Stimulated activated naive CD4-positive, alpha-beta T cell (primary cell): ENCODE measurements at places on chromosomes 5 and 9.
A peak's percentile ranks its signal among the peaks of the same experiment; 100 is the strongest.

DNA sequence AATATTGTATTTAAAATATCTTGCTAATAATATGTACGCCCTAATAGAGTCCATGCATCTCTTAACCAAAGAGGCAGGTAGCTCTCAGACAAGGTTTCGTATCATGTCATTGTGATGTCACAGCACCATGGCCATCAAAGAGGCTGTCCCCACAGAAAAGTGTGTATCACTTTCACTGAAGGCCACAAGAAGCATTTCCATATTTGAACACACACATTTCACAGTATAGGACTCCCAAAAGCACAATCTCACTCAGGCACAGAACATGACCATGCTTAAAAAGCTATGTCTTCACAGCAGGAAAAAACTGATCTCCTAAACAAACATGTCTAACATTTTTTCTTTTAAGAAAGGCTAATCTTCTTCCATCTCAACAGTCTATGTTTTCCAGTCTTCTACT, 133.8 kb downstream of the DENND1A start:
- DNase-seq: no peak

- no peak for DNase-seq
These were observed 122.8 kb downstream of the CAMK4 start for GRCh38 chr5:111347021-111347420.

DNA sequence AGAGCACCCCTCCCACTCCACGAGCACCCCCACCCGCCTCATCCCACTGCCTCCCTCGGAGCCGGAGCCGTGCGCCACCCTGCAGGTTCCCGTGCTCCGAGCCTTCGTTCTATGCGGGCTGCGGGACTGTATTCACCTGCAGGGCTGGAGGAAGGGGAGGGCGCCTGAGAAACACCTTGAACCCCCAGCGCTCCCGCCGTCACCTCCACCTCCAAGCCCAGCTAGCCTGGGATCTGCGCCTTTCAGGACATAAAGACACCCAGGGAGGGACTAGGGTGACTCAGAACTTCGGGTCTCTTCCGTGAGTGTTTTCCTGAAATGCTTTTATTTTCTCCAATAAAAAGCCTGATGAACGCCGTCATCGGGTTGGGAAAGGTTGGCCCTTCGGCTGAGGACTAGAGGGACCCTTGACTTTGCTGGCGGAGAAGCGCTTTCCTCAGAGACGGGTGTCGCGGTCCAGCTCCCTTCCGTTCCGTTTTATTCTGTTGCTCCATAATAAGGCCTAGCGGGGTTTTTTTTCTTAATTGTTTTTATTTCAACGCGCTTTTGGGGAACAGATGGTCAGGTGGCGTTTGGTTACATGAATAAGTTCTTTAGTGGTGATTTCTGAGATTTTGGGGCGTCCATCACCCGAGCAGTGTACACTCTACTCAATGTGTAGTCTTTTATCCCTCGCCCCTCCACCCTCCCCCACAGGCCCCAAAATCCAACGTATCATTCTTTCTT, 4.6 kb downstream of the TLX3 start:
- DNase-seq: no peak

DNA sequence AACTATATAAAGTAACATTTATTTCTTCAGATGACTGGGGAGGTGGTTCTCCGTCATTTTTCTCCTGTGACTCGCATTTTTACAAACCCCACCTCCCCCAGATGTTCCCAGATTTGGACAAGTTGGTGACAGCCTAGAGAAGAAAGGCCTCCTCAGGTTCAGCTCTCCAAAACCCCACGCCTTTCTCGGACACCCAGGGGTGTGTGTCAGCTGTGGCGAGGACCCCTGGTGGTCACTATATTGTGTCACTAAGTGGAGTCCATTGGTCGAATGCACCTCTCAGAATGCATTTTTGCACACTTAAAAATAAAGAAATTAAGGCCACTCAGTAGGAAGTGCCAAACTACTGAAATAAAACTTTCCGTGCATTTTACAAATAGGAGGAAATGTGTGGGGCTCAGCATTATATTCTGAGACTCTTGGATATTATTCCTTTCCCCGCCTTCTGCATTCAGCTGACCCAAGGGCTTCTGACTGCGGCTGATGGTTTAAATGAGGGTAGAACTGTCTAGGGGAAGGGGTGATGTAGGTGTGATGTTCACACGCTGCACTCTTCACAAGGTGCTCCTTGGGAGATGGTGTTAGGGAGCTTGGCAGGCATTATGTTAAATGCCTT, 47.6 kb downstream of the ACO1 start:
- peak; percentile 20 for DNase-seq

DNA sequence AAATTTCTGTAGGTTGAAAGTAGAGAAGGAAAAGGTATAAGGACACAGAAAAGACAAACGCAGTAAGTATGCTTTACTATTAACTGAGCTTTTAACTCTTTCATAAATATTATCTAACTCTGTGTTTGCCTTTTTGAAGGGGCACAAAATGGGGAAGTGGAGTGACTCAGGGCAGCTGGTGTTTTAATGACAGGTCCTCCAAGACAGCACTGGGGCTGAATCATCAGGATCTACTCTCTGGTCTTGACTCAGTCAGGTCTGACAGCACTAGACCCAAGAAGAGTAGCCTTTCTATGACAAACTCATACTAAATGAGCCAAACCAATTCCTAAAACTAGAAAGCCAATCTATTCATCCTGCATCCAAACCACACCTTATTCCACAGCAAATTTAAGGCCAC, 102.2 kb downstream of the APTX start:
- no peak for DNase-seq

GRCh38 chr5:168776070-168776469, 196.9 kb upstream of the PANK3 start:
- no peak for DNase-seq

DNA sequence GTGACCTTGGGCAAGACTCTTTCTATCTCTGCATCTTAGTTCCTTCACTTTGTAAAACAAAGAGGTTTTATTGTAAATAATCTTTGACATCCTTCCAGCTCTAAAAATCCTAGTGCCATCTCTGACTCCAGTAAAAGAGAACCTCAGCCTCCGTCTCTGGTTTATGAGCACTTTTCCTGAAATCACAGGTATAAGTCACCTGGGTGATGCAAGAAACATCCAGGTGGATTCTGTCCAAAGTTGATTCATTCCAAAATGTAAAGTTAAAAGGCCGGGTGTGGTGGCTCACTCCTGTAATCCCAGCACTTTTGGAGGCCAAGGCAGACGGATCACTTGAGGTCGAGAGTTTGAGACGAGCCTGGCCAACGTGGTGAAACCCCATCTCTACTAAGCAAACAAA, 21.1 kb upstream of the UBAP2 start:
- DNase-seq: no peak

- DNase-seq: no peak
These were observed 116.4 kb downstream of the SV2C start for GRCh38 chr5:76199336-76200318.

DNA sequence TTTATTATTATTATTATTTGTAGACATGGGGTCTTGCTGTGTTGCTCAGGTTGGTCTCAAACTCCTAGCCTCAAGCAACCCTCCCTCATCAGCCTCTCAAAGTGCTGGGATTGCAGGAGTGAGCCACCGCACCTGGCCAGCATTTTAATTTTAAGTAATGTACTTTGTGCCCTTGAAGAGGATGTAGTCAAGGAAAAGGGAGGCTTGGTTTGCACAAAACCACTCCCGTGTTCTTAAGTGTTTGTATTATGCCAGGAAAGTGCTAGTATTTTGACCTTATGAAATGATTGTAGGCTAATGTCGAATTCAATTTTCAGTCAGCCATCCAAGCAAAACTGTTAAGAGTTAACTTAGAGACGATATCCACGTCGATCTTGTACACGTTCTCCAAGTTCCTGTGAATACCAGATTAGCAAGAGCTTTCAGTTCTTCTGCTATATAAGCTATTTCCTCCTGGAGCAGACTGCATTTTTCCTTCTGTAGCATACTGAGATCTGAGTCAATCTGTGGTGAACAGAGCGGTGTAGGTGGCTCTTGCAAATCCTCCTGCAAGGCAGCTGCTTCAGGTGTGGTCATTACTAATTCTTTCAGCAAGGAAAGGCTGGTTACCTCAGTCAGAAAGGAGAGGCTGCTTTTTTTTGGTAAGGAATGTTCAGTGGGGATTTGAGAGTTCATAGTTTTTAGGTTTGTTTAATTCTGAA, 23.7 kb downstream of the CCDC171 start:
- no peak for DNase-seq

DNA sequence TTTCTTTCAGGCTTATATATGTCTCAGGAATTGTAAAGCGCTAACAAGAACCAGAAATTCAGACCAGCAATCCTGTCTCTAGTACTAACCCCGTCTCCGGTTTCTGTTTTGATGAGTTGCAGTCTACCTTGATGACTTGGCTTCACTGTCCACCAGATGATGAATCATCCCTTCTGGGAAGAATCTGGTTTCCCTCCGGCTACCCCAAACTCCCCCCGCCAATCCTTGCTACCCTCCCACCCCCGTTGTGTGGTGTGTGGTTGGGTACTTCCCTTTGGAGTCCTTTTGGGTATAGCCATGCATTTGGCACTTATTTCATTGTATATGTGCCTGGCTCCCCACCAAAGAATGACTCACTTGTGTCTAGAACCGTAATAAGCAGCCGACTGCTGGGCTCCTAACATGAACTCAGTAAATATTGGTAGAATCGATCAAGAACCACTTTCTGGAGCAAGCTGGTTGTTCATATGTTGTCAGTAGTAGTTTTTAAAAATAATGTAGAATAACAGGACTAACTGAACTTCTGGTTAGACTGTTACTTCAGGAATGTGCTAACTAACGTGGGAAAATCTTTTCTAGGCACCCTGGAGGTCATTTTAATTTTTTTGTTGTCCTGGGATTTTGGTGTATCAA, 8.3 kb upstream of the TGFBI start:
- DNase-seq: no peak

DNA sequence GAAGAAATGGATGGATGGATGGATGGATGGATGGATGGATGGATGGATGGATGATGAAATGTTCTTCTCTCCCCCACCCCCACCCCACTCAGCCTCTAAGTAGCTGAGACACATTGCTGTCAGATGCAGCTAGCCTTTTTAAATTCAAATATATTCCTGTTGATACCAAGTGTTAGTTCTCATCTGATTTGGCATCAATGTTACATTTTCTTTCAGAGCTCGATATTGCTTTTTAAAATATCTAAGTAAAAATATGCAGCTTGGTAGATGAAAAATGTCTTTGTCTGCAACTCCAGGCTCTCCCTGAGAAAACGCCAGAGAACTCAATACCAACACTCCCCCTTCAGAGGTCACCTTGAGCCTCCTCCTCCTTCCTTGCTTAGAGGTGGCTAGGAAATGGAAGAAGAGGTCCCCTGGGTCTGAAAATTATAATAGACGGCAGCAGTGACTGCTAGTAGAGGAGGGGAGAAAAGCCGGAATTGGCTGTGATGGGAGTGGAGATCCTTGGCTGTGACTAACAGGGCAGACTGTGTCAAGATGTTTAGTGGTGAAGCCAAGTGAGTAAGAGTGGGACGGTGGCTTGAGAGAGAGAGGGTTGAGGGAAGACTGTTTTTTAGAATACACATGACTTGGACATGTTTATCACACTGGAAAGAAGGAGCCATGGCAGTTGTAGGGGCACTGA, 156.0 kb downstream of the ZNF462 start:
- no peak for DNase-seq

GRCh38 chr5:93883459-93883858, 142.1 kb upstream of the POU5F2 start:
- no peak for DNase-seq

DNA sequence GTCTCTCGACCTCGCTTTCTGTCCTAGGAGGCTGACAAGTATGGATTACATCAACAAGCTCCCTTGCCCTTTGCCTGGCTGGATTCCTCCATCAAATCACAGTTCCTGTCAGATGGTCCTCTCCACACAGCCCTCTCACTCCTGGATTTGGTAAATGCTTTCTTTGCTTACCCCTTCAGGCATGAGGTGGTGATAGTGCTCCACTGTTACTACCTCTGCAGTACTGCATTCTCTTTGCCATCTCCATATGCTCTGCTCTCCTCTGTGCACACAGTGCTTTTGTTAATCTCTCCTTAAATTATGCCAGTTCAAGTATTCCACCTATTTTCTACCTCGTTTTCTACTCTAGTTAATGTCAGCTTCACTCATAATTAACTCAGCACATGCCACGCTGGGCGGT, 279.2 kb downstream of the DMAC1 start:
- DNase-seq: no peak

DNA sequence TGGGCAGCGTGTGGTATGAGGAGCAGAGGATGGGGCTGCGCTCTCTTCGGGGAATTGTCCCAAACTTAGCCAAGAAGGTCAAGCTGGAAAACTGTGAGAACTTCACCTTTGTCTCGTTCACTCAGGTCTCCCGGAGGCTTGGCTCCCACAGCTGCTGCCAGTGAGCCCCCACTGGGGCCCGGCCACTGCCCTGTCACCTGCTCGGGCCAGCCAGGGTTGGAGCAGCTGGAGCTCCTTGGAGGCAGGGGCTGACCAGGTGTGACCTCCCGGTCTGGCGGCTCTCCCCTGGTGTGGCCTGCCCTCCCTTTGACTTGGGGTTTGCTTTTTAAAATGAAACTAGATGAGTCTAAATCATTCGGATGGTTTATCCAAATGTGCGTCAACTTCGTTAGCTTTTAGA, 58.0 kb downstream of the INIP start:
- no peak for DNase-seq

DNA sequence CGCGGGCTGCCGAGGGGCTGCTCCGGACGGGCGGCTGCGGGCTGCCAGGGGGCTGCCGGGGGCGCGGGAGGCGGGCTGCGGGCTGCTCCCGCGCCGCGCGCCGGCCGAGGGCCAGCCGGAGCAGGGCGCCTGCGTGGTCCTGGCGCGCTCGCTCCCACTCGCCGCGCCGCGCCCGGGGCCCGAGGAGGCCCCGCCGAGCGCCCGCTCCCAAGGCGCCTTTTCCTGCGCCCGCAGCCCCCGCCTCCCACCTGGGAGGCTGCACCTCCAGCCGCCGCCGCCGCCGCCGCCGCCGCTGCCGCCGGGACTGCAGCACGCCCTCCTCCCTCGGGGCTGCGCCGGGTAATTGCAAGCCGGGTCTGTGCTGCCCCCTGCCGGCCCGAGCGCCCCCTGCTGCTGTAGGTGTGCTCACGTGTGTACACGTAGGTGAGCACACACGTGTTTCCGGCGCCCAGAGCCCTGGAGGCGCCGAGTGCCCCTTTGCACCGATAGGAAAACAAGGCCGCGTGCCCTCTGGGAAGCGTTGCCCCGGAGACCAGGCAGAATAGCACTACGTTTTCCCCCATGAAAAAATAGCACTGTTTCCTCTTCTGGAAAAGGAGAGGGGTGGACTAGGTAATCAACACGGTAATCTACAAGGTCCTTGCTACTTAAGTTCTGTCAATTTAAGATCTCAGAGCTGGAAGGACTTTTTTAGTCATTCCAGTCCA, at the start of gene EPB41L4B:
TSS of gene EPB41L4B (minus strand) at position 318 of the 707 bp plus-strand sequence. CDS start 613 bp downstream, outside the sequence.
- DNase-seq: peak; percentile 76

DNA sequence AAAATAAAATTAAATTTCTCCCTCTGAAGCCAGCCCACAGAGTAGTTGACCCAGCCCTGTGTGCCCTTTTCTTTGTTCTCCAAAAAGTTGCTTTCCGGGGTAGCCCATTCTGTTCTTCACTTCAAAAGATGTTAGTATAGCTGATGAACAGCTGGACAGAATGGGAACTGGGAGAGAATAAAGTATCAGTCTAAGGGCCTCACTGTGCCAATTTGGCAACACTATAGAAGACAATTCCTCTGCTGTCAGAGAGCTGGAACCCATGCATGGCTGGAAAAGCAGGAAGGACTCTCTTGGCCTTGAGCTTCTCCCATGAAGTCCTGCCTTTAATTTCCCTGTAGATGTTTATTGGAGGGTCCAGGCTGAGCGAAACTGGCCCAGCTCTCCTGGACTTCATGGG, 11.0 kb upstream of the TNFSF8 start:
- DNase-seq: no peak
